ENCODE measurements at places on chromosomes 1 and 21.

- no peaks in the 10 kb centered on the region for H3K36me3 ChIP-seq
- H3K4me3 ChIP-seq: no peak overlapping the region
- H3K4me1 ChIP-seq: no peaks in the 10 kb centered on the region
- no peaks in the 10 kb centered on the region for H3K27me3 ChIP-seq
- DNase-seq: no peak
Measured at GRCh38 chr1:189369612-189370011, 1108.1 kb downstream of the BRINP3 start.

- H3K36me3 ChIP-seq: peaks cover 20% of the 10 kb centered on the region
- no peak for DNase-seq
- peak overlapping the region; percentile 74 for H3K27ac ChIP-seq
- H3K4me3 ChIP-seq: no peak overlapping the region
- peaks cover 62% of the 10 kb centered on the region for H3K4me1 ChIP-seq
- no peaks in the 10 kb centered on the region for H3K27me3 ChIP-seq
Measured at GRCh38 chr1:59552007-59552406, 255.1 kb downstream of the FGGY start.

DNA sequence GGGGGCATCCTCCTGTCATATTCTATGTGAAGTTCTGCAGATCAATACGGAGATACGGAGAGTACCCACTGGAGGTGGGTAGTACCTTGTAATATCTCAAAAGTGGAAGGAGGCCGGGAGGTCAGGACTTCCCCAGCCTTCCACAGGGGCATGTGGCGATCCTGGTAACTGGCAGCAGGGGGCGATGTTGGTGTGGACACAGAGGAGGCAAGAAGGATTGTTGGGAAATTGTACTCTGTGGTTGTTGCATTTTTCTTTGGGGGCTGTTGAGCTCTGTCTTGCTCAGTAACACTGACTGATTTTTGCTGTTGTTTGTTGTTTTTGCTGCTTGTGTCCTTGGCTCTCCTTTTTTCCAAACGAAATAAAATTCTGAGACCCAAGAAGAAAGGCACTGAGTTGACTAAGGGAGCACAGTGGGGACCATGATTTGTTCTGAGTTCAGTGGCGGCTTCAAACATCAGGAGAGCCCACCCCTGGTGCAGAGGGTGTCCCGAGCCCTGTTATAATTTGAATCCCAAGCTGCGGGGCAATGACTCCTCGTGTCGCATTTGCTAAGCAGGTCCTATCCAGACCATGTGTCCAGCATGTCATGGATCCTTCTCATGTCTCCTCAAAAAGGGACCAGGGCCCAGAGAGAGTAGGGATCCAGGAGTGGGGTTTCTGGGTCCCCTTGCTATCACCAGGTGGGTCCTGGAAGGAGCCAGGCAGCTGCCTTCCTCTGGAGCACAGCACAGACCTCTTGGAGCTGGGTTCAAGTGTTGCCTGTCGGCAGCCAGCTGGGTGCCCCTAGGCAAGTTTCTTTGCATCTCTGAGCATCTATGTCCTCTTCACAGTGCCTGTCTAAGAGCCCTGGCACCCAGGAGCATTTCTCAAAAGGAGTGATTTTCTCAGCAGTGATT lies 22.8 kb downstream of the LHX4 start:
- peak; percentile 77 for DNase-seq
- H3K4me3 ChIP-seq: no peak overlapping the region
- peaks cover 77% of the 10 kb centered on the region for H3K27me3 ChIP-seq
- H3K4me1 ChIP-seq: peaks cover 41% of the 10 kb centered on the region

DNA sequence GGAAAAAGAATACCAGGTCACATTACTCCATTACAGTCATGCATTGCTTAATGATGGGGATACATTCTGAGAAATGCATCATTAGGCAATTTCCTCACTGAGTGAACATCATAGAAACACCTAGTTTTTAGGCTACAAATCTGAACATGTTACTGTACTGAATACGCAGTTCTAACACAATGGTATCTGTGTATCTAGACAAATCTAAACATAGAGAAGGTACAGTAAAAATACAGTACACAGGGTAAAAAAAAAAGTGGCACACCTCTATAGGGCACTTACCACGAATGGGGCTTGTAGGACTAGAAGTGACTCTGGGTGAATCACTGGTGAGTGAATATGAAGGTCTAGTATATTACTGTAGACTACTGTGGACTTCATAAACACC lies 115.7 kb downstream of the AKT3 start:
- peaks cover 3% of the 10 kb centered on the region for H3K27me3 ChIP-seq
- H3K4me1 ChIP-seq: no peaks in the 10 kb centered on the region
- H3K27ac ChIP-seq: no peak overlapping the region
- peaks cover 10% of the 10 kb centered on the region for H3K36me3 ChIP-seq
- no peak overlapping the region for H3K4me3 ChIP-seq

- H3K36me3 ChIP-seq: no peaks in the 10 kb centered on the region
- DNase-seq: no peak
- H3K27ac ChIP-seq: no peak overlapping the region
- H3K4me3 ChIP-seq: no peak overlapping the region
- peaks cover 16% of the 10 kb centered on the region for H3K27me3 ChIP-seq
Measured at GRCh38 chr1:147784941-147785340, 24.5 kb upstream of the GJA5 start.

DNA sequence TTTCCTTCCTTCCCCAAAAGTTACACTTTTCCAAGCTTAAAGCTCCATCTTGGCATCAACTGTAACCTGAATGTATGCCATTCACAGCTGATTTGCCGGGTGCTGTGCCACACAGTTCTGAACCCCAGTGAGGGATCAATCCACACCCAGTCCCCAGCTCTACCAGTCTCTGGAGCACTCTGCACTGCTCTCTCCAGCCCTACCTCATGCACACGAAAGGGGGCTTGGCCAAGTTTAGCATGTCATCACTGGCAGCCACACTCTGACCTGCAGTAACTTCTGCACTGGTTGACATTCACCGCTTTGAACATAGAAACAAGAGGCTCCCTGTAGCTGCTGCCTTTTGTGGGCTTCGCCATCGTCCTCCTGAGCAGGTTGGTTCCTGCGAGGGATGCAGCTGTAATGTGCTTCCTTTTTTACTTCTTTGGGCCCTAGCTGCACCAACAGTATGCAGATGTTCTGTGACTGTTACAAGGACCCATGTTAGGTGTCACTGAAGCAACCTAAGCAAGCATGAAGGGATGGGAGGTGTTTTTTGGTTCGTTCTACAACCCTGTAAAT lies 135.4 kb upstream of the SLC44A3 start:
- no peak overlapping the region for H3K27ac ChIP-seq
- no peak overlapping the region for H3K4me3 ChIP-seq
- no peak for DNase-seq
- H3K36me3 ChIP-seq: no peaks in the 10 kb centered on the region

GRCh38 chr1:24594328-24594598 lies 38.4 kb downstream of the NCMAP start:
- H3K27ac ChIP-seq: no peak overlapping the region
- DNase-seq: no peak
- no peak overlapping the region for H3K4me3 ChIP-seq
- no peaks in the 10 kb centered on the region for H3K4me1 ChIP-seq
- no peaks in the 10 kb centered on the region for H3K36me3 ChIP-seq

- peak; percentile 82 for DNase-seq
- H3K4me1 ChIP-seq: peaks cover 47% of the 10 kb centered on the region
- no peaks in the 10 kb centered on the region for H3K36me3 ChIP-seq
- no peak overlapping the region for H3K27ac ChIP-seq
- peaks cover 31% of the 10 kb centered on the region for H3K27me3 ChIP-seq
- peak overlapping the region; percentile 81 for H3K4me3 ChIP-seq
Measured at GRCh38 chr1:6497215-6497866, 5.9 kb upstream of the PLEKHG5 start.

- peak overlapping the region; percentile 100 for H3K27ac ChIP-seq
- peaks cover 47% of the 10 kb centered on the region for H3K4me1 ChIP-seq
- no peaks in the 10 kb centered on the region for H3K36me3 ChIP-seq
- no peak for DNase-seq
Measured at GRCh38 chr1:46133781-46134350, 1.4 kb upstream of the PIK3R3 start.

GRCh38 chr1:24110642-24111261 lies 1.2 kb downstream of the MYOM3 start:
- no peak for DNase-seq
- H3K4me1 ChIP-seq: peaks cover 37% of the 10 kb centered on the region
- peak overlapping the region; percentile 66 for H3K27ac ChIP-seq

- H3K4me3 ChIP-seq: no peak overlapping the region
- H3K36me3 ChIP-seq: no peaks in the 10 kb centered on the region
- peaks cover 17% of the 10 kb centered on the region for H3K4me1 ChIP-seq
- H3K27ac ChIP-seq: no peak overlapping the region
Measured at GRCh38 chr1:87242445-87243185, 86.1 kb upstream of the LMO4 start.

- H3K36me3 ChIP-seq: no peaks in the 10 kb centered on the region
- H3K27ac ChIP-seq: no peak overlapping the region
- H3K4me1 ChIP-seq: no peaks in the 10 kb centered on the region
- H3K4me3 ChIP-seq: no peak overlapping the region
Measured at GRCh38 chr1:24899581-24900485, 30.2 kb downstream of the RUNX3 start.

DNA sequence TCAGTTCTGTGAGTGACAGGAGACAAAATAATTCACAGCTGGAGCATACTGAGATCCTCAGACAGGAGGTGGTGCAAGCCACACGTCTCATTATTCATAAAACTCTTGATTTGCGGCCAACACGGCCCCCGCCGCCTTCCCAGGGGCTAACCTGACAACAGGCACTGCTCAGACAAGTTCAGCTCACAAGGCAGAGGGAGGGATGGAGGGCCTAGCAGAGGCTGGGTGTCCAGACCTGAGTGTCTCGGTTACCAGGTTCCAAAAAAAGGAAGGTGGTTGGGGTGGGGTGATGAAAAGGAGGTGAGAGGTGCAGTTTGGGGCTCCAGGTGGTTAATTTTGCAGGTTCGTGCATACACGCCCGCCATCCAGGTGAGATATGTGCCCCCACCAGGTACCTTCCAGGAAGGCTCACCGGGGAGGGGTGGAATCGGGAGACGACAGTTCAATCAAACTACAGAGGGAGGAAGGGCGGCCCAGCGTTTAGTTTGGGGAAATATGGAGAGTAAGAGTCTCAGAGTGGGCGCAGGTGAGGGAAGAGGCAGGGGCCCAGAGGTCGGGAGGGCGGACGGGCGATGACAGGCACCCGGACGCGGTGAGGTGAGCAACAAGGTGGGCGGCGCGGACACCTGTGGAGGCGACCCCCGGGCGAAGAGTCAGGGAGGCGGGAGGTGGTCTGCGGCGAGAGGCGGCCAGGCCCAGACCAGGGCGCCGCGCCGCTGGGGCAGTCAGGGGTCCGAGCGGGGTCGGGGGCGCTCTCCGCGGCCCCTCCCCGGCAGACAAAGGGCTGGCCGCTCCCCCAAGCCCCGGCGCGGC lies 629 bp downstream of the CTNNBIP1 start:
- DNase-seq: peak; percentile 32
- peak overlapping the region; percentile 33 for H3K27ac ChIP-seq
- H3K27me3 ChIP-seq: peaks cover 9% of the 10 kb centered on the region
- peak overlapping the region; percentile 98 for H3K4me3 ChIP-seq
- H3K4me1 ChIP-seq: peaks cover 67% of the 10 kb centered on the region
- H3K36me3 ChIP-seq: peaks cover 16% of the 10 kb centered on the region

GRCh38 chr1:224217655-224218623 lies 34.9 kb downstream of the DEGS1 start:
- peaks cover 40% of the 10 kb centered on the region for H3K4me1 ChIP-seq
- H3K36me3 ChIP-seq: no peaks in the 10 kb centered on the region
- H3K4me3 ChIP-seq: no peak overlapping the region
- peak overlapping the region; percentile 74 for H3K27ac ChIP-seq
- DNase-seq: no peak
- no peaks in the 10 kb centered on the region for H3K27me3 ChIP-seq

GRCh38 chr1:156893048-156893953 lies at the start of gene PEAR1:
TSS of gene PEAR1 (plus strand) at chr1:156893718. CDS start at chr1:156903927, 10,209 bp downstream.
- H3K4me3 ChIP-seq: peak within 1 kb of the TSS; percentile 49
- peak; percentile 66 for DNase-seq
- peaks cover 55% of the 10 kb centered on the region for H3K4me1 ChIP-seq
- H3K27me3 ChIP-seq: peaks cover 45% of the 10 kb centered on the region
- H3K27ac ChIP-seq: no peak within 1 kb of the TSS
- H3K36me3 ChIP-seq: no peaks in the 10 kb centered on the region

DNA sequence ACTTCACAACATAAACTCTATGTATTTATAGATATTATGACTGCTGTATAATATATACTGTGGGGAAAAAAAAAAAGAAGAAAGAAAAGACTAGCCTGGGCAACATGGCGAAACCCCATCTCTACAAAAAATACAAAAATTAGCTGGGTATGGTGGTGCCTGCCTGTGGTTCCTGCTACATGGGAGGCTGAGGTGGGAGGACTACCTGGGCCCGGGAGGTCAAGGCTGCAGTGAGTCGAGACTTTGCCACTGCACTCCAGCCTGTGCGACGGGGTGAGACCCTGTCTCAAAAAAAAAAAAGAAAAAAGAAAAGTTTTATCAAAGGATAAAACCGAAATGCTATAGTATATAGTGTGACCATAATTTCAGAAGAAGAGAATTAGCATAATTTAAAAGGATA lies 2.7 kb downstream of the EXOC8 start:
- H3K4me3 ChIP-seq: peak overlapping the region; percentile 79
- no peak for DNase-seq
- peaks cover 61% of the 10 kb centered on the region for H3K4me1 ChIP-seq
- H3K36me3 ChIP-seq: peaks cover 24% of the 10 kb centered on the region

DNA sequence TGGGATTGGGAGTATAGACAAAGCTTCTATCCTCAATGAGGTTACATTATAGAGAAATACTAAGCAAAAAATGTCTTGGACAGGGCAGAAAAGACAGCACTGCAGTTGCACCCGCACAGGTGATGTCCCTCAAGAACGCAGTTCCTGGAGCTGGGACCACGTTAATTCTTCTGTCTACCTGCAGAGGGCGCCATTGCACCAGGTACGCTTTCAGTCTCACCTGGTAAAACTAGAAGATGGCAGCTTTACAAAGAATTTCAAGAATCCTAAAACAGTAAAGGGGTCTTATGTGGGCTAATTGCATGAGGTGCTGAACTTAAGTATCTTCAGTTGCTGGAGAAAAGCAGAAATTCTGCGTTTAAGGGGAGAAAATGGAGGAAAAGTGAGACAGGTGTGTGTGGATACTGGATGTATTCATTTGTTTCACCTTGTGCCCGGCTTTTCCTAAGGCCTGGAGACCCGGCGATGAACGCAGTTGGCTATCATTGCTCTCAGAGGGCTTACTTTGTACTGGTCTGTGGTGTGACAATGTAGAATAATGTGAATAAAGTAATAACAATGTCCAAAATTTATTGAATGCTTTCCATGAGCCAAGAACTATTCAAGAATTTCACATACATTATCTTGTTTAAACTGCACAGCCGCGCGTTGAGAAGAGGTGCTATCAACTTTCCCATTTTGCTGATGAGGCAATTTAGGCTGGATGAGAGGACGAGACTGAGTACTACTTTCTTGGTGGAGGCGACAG lies 276.3 kb upstream of the GREM2 start:
- H3K4me1 ChIP-seq: no peaks in the 10 kb centered on the region
- peaks cover 4% of the 10 kb centered on the region for H3K27me3 ChIP-seq

DNA sequence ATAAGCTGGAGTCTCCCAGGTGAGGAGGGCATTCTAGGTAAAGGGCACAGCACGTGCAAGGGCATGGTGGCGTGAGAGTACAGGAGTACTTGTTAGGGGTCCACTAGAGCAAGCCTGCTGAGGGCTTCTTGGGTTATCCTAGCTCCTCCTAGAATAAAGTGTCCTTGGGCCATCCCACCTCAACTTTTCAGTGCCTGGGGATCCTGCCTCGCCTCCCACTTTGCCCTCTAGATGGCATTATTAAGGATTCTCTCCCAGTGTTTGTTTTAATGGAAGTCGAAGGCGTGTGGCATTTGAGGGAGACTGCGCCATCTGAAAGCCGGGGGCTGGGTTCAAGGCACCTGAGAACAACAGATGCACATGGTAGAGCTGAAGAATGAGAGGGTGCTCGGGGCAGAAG lies 74.5 kb upstream of the SELENON start:
- H3K27ac ChIP-seq: no peak overlapping the region
- H3K27me3 ChIP-seq: peaks cover 8% of the 10 kb centered on the region
- H3K4me3 ChIP-seq: no peak overlapping the region
- DNase-seq: no peak
- peaks cover 46% of the 10 kb centered on the region for H3K4me1 ChIP-seq
